ENCODE measurements at places on chromosomes 12 and 14.

- no peak for DNase-seq
Observed at GRCh38 chr12:54311051-54311450, 10.2 kb upstream of the NFE2 start.

DNA sequence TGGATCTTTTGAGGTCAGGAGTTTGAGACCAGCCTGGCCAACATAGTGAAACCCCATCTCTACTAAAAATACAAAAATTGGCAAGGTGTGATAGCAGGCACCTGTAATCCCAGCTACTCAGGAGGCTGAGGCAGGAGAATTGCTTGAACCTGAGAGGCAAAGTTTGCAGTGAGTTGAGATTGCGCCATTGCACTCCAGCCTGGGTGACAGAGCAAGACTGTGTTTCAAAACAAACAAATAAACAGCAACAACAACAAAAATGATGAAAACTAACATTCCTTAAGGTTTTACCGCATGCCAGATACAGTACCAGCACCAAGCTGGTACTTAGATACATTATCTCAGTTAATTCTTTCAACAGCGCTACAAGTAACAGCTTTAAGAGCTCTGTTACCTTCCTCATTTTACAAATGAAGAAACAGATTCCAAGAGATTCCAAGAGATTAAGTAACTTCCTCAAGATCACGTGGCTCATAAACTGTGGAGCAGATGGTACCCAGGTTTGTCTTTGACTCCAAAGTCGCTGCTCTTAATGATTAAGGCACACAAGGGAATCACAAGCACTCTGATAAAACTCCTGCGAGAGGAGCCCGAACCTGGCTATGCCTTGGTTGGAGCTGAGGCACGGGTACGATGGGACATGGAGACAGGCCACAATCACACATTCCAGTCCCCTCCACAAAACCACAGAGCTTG lies 17.7 kb upstream of the PLEK2 start:
- DNase-seq = no peak

GRCh38 chr12:34600592-34601462 lies 578.5 kb downstream of the ALG10 start:
- DNase-seq = no peak

GRCh38 chr12:107990325-107990724 lies 138.8 kb upstream of the WSCD2 start:
- peak; percentile 34 for DNase-seq

- DNase-seq = no peak
Observed at GRCh38 chr14:105384605-105385321, 13.6 kb upstream of the TEX22 start.

GRCh38 chr12:124512667-124513296 lies 54.6 kb downstream of the NCOR2 start:
- no peak for DNase-seq

DNA sequence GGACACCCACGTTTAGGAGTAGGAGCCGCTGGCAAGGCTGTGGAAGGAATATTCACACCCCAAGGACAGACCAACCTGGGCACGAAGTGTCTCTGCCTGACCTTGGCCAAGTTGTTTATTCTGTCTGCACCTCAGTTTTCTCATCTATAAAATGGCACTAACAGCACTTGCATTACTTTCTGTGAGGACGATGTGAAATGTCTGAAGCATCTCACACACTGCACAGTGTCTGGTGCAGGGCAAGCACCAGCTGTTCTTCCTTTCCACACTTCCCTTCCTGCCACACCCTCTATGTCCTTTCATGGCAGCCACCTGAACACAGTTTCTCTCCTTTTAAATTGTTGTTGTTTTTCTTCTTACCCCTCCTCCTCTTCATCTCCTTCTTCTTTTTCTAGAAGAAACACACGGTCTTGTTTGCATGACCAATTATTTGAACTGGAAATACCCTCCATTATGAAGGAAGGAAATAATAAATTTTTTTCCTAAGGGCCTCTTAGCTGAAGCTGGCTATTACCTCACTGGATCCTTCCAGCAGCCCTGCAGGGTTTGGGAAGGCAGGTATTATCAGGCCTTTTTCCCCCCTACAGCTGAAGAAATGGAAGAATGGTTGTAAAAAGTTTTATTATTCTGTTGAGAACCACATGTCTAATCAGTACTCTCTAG lies 42.9 kb upstream of the ATP23 start:
- DNase-seq = no peak

DNA sequence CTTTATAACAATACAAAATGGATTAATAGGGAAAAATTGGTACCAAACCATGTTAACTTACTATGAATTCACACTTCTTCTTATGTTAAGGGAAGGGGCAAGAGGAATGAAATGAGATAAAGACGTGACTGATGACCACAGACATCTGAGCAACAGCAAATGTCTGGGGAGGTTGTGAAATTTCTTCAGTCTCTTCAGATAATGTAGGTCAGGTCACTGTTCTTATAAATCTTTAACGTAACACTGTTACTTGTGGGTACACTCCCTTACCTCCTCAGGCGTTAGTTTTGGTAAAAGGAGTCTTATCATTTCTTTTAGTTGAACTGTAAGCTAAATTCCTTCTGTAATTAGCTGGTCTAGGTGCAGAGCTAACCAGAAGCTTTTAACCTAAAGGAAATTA lies 405.0 kb upstream of the LRFN5 start:
- DNase-seq = no peak

DNA sequence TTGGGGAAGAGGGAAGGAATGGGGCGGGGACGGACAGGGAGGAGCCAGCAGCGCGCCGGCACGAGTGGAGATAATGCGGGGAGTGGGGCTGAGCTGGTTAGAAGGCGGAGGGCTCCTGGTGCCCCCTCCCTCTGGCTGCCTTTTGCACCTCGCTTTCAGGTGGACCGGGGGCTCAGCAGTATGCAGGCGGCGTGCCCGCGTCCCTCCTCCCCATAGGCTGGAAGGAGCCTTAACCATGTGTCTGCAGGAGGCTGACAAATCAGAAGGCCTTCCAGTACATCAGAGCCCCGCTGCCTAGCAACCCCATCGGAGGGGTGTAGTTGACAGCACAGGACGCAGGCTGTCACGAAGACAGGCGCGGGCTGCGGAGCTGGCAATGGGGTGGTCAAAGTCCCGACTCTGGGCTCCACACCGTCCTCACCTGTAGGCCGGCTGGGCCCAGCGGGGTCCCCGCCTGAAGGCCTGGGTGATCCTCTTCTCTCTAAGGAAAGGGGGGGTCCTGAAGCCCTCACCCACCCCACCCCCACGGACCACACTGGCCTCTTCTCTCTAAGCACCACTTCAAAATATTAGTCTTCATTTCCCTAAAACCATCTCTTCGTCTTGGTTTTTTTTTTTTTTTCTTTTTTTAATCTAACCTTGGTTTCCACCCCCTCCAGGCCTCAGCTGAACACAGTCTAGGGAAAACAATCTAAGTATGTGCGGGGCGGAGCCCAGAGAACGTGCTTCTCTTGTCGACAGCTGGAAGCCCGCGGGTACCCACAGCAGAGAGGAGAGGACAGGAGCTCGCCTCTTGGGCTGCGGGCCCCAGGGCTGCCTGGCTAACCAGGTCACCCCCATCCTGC lies 44.5 kb downstream of the KDM2B start:
- peak; percentile 54 for DNase-seq

DNA sequence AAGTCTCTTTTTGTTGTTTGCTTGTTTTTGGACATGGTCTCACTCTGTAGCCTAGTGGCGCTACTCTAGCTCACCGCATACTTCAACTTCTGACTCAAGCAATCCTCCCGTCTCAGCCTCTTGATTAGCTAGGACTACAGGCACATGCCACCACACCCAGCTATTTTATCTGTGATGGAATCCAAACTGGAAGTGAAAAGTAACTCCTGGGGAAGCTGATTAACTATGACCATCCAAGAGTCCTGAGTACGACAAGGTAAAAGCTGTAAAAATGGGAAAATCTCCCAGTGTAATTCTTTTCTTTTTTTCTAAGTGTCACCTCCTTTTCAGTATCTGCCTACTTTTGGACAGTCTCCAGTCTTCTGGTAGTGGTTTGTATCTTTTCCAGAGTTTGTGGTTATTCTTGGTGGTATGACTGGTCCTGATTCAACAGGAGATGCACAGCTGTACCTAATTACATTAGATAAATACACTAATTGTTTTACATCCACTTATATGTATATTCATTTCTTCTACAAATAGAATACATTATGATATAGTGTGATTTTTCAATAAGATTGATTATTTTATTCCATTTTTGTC lies 97.8 kb downstream of the SLC6A15 start:
- DNase-seq = no peak

DNA sequence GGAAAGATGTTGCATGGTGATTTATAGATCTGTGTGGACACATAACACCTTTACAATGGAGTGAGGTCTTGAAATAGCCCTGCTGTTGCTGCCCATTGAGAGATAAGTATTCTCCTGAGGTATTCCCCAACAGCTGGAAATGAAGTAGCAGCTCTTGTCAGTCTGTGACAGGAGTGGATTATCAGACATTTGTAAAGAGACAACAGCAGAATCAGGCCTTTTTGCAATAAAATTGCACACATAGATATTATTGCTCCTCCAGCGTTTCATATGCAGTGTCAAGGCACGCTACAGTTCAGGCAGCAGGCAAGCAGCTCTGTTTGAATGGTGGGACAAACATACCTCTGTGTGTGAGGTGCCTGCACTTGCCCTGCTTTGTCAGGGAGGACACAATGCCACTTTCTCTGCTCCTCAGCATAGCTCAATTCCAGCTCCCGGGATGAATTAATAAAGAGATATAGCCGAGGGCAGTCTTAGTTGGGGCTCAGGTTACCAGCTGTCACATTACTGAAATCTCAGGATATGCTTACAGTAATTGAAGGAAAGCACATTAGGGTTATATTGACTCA lies 49.4 kb downstream of the BICD1 start:
- no peak for DNase-seq

DNA sequence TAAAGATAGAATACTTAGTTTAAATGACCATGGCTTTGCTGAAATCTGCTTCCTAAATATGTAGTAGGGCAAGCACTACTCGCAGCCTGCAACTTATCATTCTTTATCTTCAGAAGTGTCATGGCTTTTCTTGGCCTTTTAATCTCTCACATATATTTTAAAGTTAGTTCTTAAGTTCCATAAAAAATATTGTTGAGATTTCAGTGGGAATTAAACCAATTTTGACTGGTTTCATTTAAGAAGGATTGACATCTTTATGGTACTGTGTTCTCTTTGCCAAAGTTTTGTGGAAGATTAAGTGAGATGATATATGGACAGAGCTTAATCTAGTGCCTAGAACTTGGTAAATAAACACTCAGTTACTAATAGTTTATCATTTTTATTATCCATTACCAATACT lies 56.7 kb downstream of the KIAA0586 start:
- no peak for DNase-seq

GRCh38 chr12:6183689-6184428 lies 16.3 kb upstream of the CD9 start:
- DNase-seq = no peak

- no peak for DNase-seq
Observed at GRCh38 chr14:104984056-104984894, 1.3 kb upstream of the CLBA1 start.

DNA sequence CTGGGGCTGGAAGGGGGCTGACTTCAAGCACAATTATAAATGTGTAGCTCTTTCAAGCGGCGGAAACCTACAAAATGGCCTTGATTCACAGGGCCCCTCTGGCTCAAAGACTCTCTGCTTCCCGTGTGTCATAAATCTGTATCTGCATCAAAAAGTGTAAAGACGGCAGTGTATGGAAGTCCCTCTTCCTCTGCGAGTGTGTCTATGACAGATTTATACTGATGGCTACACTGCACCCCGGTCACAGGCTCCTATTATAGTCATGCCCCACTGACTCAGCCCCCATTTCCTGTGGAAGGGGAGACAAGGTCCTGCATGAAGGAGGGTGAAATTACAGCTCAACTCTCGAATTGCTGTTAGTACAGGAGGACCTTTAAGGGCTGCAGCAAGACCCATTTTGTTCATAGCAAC lies 68.6 kb downstream of the HMGA2 start:
- DNase-seq = no peak

DNA sequence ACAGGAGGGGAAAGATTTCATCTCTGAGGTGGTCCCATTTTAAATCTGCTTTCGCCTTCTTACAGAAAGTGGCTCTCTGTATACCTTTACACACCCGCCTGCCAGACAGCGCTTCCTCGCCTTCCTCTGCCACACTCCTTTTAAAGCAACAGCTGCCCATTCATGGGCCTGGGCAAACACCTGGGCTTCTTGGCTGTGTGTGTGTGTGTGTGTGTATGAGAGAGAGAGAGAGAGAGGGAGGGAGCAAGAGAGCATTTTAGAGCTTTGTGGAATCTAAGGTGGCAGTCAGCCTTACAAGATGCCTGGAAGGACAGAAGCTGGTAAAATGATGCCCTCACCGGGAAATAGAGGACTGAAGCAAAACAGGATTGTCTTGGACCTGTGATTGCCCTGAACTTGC lies 20.0 kb downstream of the PTHLH start:
- no peak for DNase-seq

GRCh38 chr14:100015251-100015655 lies 50.0 kb upstream of the EVL start:
- DNase-seq = no peak
